AG10803 (cell line): ENCODE measurements at places on chromosomes 4 and X.

DNA sequence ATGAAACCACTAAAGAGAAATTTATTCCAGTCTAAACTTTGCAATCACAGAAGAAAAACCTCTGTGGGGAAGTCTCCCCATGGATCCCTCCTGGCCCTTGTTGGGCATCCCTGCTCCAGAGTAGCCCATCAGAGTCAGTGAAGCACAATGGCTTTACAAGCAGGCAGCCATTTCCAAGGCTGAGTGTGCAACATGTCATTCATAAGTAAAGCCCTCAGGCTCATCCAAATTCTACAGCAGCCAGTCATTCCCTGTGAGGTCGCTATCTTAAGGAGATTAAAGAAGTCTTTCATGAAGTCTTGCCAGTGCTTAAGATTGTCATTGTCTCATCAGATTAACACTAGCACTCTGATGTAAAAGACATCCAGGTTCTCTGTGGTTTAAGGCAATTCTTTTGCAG lies 17.0 kb upstream of the MAPK10 start:
- no peak for DNase-seq

DNA sequence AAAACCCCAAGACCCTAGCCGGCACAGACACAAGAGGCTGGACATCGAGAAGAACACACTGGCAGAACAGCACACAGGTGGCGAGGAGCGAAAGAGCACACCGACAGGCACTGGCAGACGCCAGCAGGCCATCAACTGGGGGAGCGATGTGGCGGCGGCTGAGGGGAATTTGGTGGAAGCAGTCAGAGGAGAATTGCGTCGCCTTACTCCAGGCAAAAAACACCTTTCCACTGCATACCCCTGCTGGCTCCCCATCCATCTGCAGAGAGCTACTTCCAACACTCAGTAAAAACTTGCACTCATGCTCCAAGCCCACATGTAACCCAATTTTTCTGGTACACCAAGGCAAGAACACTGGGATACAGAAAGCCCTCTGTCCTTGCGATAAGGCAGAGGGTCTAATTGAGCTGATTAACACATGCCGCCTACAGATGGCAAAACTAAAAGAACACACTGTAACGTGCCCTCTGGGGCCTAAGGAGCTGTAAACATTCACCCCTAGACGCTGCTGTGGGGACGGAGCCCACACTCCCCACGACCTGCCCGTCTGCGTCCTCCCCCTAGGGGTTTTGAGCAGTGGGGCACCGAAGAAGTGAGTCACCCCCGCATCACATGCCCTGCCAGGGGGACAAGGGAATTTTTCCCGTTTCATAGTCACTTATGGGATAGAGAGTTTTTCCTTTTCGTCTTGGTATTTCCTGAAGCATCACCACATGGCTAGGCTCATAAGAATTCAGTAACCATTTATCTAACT lies 262.3 kb downstream of the KCTD8 start:
- DNase-seq = no peak

- no peak for DNase-seq
These were observed 70.6 kb downstream of the TAPT1 start for GRCh38 chr4:16155528-16156169.

DNA sequence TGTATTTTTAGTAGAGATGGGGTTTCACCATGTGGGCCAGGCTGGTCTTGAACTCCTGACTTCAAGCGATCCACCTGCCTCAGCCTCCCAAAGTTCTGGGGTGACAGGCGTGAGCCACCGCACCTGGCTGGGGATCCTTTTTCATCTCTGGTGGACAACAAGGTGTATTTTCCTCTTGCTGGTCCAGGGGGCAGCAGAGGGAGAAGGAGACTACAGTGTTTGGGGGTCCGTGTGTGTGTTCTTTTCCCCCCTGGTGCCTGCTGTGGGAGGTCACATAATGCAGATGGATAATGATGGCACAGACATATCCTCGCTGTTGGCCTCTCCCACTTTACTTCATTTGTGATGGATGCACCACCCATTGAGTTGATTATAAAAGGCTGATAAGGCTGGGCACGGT lies 39.0 kb upstream of the CD99 start:
- no peak for DNase-seq

GRCh38 chr4:38857354-38858096 lies 908 bp upstream of the TLR6 start:
- DNase-seq = peak; percentile 84

- no peak for DNase-seq
These were observed 16.8 kb downstream of the UGDH start for GRCh38 chr4:39510348-39510929.

- peak; percentile 85 for DNase-seq
These were observed 113.4 kb downstream of the SCLT1 start for GRCh38 chr4:128979934-128980333.

DNA sequence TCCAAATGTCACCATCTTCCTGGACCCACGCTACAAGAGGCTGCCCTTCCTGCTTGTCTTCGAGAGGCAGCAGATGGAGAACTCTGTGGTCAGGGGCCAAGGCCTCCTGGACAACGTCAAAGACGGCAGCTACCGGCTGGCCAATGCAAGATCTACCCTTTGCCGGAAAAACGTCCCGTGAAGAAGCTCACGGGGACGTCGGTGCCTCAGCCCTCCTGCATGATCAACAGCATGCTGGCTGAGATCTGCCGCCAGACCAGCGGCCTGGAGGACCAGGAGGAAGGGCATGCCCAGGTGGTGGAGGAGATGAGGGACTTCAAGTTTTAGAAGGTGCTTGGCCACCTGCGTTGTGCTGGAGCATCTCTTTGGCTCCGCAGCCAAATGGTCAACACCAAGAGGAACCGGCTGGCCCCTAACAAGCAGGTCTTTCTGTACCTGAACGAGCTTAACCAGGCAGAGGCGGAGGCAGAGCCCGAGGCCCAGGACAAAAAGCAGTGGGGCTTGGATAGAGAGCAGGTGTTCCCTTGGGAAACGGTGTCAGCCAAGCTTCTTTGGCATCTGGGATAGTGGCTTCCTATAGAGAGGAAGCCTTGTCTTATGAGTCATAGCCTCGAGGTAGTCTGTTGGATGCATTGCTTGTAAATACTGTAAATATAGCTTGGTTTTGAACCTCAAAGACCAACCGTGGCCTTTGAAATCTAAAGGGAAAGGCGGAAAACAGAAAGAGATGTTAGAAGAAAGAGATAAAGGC lies 94.8 kb upstream of the ELOVL6 start:
- DNase-seq = no peak

DNA sequence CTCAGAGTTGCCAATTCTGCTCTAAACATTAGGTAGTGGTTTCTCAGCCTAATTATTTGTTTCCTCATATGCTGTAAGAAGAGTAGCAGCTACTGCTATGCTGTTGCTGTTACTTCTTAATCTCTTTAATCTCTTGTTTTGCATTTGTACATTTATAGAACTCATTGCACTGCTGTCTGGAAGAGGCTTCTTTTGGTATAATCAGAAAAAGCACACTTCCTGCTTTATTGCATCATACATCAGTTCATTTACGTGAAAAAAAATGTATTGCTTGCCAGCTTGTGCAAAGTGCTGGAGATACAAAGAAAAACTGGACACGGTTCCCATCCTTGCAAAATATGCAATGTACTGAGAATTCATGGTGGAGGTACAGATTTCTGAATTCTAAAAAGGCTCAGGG lies 332.0 kb downstream of the GRXCR1 start:
- DNase-seq = no peak

DNA sequence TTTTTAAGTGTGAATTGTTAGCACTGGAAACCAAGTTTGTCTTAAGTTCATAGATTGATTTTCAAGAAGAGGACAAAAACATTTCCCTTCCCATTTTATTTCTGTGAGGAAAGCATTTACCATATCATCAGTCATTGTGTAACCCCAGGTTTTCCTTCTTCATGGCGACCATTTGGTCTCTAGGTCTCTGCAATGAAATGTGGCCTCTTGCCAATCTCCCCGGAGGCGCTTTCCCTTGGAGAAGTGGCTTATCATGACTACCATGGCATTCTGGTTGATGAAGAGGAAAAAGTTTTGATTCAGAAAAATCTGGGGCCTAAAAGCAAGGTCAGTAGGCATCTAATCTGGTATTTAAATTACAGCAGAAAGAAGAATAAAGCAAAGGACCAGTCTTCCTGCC lies 54.4 kb downstream of the ADD1 start:
- DNase-seq = no peak

- DNase-seq = no peak
These were observed 173.7 kb upstream of the LEF1 start for GRCh38 chr4:108342325-108342970.

GRCh38 chr4:40933272-40934053 lies 183.7 kb downstream of the NSUN7 start:
- DNase-seq = peak; percentile 25

DNA sequence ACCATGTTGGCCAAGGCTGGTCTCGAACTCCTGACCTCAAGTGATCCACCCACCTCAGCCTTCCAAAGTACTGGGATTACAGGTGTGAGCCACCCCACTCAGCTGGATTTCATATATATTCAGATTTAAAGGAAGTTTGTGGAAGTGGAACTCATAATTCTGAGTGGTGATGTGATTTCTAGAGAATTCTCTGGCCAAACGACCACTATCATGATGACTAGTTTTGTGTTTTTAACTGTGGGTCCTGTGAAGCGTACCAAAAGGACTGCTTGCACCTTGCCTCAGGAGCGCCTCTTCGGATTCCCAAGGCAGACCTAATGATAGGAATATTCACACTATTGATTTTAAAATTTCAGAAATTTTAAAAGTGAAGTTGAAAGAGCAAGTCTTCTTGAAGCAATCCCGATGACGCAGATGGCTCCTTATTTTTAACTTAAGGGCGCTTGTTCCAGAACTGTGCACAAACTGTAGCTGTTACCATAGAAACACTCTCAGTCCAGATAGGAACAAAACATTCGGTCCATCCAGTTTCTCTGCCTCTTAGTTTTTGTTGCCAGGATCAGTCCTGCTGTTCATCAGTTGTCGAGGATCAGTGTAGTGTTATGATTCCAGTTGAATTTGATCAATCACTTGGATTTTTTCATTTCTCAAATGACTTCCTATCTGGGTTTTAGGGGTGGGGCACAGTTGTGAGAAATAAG lies 51.7 kb upstream of the CLCN4 start:
- DNase-seq = peak; percentile 56

DNA sequence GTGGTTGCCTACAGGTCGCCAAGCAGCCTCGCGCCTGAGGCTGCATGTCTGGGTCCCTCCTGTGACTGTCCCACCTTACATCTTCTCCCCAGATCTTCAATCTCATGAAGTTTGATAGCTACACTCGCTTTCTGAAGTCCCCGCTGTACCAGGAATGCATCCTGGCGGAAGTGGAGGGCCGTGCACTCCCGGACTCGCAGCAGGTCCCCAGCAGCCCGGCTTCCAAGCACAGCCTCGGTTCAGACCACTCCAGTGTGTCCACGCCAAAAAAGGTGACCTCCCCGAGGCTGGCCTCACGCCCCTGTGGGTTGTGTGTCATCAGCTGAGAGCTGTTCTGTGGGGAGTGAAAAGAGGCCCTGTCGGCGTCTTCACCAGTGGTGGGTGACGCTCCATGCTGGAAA lies 24.9 kb upstream of the HGFAC start:
- no peak for DNase-seq

GRCh38 chr4:71338846-71339593 lies at the start of gene SLC4A4:
Gene SLC4A4 (plus strand): TSS chr4:71339020.
- DNase-seq = peak; percentile 62

DNA sequence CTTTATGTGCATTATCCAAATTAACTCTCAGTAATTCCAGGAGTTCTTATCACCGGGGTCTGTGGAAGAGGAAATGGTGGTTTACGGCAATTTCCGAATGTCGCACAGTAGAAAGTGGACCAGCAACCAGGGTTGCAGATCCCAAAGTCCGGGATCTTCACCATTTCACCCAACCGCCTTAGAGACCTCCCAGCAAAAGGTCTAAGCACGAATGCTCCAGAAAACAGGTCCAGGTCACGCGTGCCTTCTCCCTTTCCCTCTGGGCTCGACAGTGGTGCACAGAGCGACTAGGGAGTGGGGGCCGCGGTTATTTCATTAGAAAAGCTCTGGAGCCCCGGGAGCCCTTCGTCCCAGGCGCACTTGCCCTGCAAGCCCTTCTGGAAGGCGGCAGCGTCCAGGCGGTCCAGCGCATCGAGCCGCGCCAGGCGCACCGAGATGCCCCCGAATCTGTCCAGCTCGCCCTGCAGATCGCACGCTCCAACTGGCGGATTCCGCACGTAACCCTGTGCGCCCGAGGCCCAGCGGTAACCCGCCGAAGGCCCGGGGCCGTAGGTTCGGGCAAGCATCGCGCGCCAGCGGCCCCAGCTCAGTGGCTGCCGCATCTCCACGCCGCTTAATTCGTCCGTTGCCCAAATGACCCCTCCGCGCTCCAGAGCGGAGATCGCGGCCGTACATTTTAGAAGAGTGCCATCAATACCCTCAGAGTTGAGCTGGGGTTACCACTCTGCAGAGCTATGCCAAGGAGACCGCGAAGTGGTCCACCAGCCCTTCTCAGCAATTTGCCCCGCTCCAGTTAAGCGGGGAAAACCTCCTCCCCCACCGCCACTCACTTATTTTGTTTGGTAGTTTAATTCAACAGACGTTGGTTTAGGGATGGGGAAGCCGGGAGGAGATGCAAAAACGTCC lies at the start of gene NUDT6:
TSS of gene NUDT6 (minus strand) at position 627 of the 906 bp plus-strand sequence. CDS start at position 602, 25 bp downstream.
- peak; percentile 69 for DNase-seq

DNA sequence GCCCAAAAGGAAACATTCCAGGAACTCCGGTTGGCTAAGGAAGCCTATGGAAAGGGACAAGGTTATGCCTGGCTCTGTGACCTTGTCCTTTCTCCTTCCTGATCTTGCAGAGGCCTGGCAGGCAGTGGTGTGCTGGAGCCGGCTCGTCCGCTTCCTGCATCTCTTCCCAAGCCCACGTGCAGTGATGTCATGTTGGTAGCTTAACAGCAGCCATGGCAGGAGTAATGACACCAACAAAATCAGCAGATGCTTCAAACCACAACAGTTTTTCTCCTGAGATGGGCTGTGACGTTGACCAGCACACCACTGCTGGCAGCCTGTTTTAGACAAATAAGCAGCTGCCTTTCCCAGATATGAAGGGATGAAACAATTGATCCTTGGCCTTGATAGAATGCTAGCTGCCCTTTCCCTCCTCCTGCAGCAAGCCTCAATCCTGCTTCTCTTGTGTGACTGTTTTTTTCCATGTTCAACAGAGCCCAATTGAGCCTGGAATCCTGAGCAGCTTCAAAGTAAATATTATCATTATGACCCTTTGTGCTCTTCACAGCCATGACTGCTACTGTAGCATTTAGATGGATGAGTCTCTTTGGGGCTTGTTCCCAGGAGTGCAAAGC lies 23.4 kb downstream of the SEPTIN6 start:
- peak; percentile 2 for DNase-seq

DNA sequence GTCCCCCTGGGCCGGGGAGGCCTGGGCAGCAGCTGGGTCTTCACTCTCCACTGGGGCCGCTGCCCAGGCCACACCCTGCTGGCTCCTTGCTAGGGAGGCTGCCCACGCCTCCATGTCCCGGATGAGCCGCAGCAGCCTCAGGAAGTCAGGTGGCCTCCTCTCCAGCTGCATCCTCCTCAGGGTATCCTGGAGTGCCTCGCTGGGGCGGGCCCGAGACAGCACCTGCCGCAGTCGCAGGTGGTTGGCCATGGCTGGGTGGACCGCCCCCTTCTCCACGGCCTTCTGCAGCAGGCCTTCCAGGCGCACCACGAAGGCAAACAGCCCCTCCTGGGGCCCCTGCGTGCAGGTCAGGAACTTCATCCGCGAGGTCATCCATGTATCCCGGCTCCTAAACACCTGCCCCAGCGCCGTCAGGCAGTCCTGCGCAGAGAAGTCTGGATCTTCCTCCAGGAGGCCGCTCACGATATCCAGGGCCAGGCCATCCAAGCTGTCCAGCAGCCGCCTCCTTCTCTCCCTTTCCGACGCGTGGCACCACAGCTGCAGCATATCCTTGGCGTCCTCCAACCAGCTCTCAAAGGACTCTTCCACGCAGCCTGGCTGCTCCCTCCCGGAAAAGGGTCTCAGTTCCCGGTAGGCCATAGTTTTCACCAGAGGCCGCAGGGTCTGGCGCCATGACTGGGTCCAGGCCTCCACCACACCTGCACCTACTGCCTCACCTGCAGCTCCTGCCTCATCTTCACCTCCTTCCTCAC lies 2.1 kb downstream of the PNMA6F start:
- DNase-seq = no peak
